ENCODE measurements at places on chromosomes 2 and 18. TPM values are rescaled to one million over a fixed set of nuclear protein-coding genes. Genes with fewer than 3 reads are reported as not detected.

GRCh38 chr2:221484761-221485502 lies 87.2 kb downstream of the EPHA4 start:
- H3K4me3 ChIP-seq, result no peak overlapping the region
- no peak overlapping the region for H3K27ac ChIP-seq
- no peaks in the 10 kb centered on the region for H3K4me1 ChIP-seq
- no peaks in the 10 kb centered on the region for H3K27me3 ChIP-seq
- DNase-seq, result no peak

GRCh38 chr18:50427896-50428295 lies 53.0 kb downstream of the SKA1 start:
- peaks cover 25% of the 10 kb centered on the region for H3K27me3 ChIP-seq
- H3K36me3 ChIP-seq, result no peaks in the 10 kb centered on the region
- no peaks in the 10 kb centered on the region for H3K4me1 ChIP-seq
- no peak for DNase-seq

DNA sequence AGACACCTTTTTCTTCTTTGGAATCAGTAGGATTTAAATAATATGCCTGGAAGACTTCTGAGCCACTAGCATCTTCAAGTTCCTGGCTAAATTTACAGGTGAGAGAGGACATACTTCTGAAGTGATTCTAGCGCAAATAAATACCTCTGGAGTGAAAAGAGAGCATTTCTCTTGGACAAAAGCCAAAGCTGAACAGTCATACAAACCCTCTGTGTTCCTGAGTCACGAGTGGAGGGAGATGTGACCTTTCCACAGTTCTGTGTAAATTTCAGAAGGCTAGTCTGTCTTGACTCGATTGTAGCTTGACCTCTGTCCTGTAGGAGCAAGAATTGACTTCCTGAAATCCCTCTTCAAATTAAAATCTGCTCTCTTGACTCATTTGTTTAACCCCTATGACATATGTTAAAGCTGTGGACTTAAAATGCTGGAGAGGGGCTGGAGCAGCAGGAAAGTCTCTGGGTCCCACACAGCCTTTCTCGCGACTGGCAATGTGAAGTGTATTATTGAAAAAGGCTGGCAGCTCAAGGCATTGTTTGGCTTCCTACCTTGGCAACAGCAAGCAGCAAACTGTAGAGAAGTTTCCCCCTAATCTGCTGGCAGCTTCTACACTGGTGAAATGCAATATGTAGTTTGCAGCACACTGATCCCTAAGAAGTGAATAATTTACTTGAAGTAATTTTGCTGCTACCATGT lies 79.6 kb upstream of the GCFC2 start:
- peaks cover 2% of the 10 kb centered on the region for H3K27me3 ChIP-seq
- no peak overlapping the region for H3K27ac ChIP-seq
- H3K4me3 ChIP-seq, result no peak overlapping the region
- H3K36me3 ChIP-seq, result no peaks in the 10 kb centered on the region
- no peak for DNase-seq

- no peaks in the 10 kb centered on the region for H3K4me1 ChIP-seq
- H3K27me3 ChIP-seq, result no peaks in the 10 kb centered on the region
- no peak for DNase-seq
- H3K4me3 ChIP-seq, result no peak overlapping the region
- no peak overlapping the region for H3K27ac ChIP-seq
- H3K36me3 ChIP-seq, result no peaks in the 10 kb centered on the region
These were observed 95.4 kb downstream of the MAP2 start for GRCh38 chr2:209519271-209519670.

GRCh38 chr2:26559044-26559405 lies 81.1 kb upstream of the OTOF start:
- DNase-seq, result no peak
- no peak overlapping the region for H3K4me3 ChIP-seq
- H3K27ac ChIP-seq, result no peak overlapping the region
- no peaks in the 10 kb centered on the region for H3K36me3 ChIP-seq
- peaks cover 6% of the 10 kb centered on the region for H3K4me1 ChIP-seq

GRCh38 chr2:28390241-28390745 lies 2.4 kb upstream of the FOSL2 start:
- H3K27me3 ChIP-seq, result peaks cover 2% of the 10 kb centered on the region
- peaks cover 2% of the 10 kb centered on the region for H3K36me3 ChIP-seq
- peak overlapping the region; percentile 96 for H3K27ac ChIP-seq

ANKAR gene
- 4.0 TPM for total RNA-seq

DNA sequence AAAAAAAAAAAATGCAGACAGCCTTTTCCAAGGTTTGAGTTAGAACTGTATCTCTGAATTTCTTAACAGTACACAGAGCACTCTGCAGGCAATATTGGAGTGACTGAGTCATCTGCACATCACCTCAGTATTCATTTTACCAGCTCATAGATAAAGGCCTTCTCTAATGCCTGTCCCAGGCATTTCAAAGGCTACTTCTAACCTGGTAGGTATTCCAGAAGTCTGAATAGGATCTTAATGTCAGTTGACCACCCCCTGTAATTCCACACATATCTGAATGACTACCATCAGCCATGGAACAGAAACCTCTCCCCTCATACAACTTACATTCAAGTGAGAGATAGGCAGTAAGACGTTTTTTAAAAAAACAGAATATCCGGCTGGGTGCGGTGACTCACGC lies 9.0 kb downstream of the METTL21A start:
- no peak overlapping the region for H3K27ac ChIP-seq
- no peak for DNase-seq
- H3K4me3 ChIP-seq, result no peak overlapping the region
- H3K36me3 ChIP-seq, result peaks cover 52% of the 10 kb centered on the region
- peaks cover 27% of the 10 kb centered on the region for H3K4me1 ChIP-seq

DNAJC5G gene
- not detected for total RNA-seq

PJVK gene
- total RNA-seq, result 2.2 TPM

- H3K27me3 ChIP-seq, result no peaks in the 10 kb centered on the region
- no peak overlapping the region for H3K27ac ChIP-seq
- no peak for DNase-seq
These were observed 148.5 kb downstream of the CAMKMT start for GRCh38 chr2:44510246-44510645.

- no peaks in the 10 kb centered on the region for H3K36me3 ChIP-seq
- H3K4me1 ChIP-seq, result no peaks in the 10 kb centered on the region
- H3K4me3 ChIP-seq, result no peak overlapping the region
- no peak for DNase-seq
These were observed 35.8 kb downstream of the HS1BP3 start for GRCh38 chr2:20615068-20615465.

DNA sequence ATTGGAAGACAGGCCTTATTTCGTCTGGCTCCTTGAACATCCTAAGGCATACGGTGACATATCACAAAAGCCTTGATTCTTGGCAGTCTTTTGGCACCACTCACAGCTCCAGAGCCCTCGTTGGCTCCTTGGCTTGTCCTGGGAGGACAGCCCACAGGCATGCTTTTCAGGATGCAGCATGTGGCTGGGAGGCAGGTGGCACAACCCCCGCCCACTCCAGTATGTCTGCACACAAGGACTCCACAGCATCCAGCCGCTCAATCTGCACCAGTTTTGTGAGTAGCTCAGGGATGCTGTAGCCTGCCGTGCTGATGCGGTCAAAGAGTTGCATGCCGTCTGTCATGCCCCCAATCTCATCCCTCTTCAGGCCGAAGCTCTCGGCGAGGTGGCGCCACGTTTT lies 92.3 kb downstream of the EDAR start:
- H3K27me3 ChIP-seq, result no peaks in the 10 kb centered on the region
- H3K27ac ChIP-seq, result no peak overlapping the region
- DNase-seq, result no peak
- peaks cover 9% of the 10 kb centered on the region for H3K36me3 ChIP-seq
- no peaks in the 10 kb centered on the region for H3K4me1 ChIP-seq
- no peak overlapping the region for H3K4me3 ChIP-seq

DNA sequence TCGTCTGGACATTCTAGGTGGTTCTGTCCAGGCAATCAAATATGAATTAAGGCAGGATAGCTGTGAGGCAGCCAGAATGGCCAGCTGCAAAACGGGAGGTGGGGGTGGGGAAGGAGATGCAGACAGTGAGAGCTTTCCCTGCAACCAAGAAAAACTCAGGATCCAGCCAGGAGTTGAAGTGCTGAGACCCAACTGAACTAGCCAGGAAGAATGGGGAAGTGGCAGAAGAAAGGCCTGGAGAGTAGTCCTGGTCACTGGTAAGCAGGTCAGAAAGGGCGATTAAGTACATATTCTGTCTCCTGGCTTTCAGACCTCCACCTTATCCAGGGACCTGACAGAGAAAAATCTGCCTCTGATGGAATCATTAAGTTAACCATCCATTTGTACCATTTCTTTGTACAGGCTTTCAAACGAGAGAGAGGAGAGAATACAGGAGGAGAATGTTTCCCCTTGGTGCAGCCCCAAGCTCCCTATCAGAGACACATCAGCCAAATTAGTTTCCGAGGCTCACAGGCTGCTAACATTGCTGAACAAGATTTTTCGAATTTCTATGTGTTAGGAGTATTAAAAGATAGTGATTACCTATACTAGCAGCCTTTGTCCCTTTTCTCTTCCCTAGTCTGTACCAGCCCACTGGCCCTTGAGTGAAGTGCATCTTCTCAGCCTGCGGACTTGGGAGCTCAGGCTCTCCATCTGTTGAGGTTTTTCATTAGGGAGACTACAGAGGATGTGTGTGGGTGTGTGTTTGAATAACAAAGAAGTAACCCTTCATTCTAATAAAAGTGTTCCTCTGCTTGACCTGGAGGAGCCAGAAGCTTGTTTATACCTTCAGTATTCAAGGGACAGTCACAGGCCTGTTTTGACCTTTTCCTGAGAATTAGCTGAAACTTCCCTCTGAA lies 12.5 kb upstream of the HOXD1 start:
- DNase-seq, result no peak
- peaks cover 3% of the 10 kb centered on the region for H3K36me3 ChIP-seq
- H3K27ac ChIP-seq, result no peak overlapping the region
- peaks cover 88% of the 10 kb centered on the region for H3K27me3 ChIP-seq

GRCh38 chr2:197235711-197236110 lies 74.9 kb downstream of the ANKRD44 start:
- no peak for DNase-seq
- peaks cover 52% of the 10 kb centered on the region for H3K36me3 ChIP-seq
- H3K27me3 ChIP-seq, result no peaks in the 10 kb centered on the region
- H3K4me1 ChIP-seq, result peaks cover 89% of the 10 kb centered on the region
- peak overlapping the region; percentile 81 for H3K27ac ChIP-seq

GRCh38 chr2:112814278-112814677 lies 22.3 kb downstream of the IL1B start:
- peaks cover 12% of the 10 kb centered on the region for H3K4me1 ChIP-seq
- H3K27ac ChIP-seq, result no peak overlapping the region
- no peak for DNase-seq
- no peaks in the 10 kb centered on the region for H3K36me3 ChIP-seq

DNA sequence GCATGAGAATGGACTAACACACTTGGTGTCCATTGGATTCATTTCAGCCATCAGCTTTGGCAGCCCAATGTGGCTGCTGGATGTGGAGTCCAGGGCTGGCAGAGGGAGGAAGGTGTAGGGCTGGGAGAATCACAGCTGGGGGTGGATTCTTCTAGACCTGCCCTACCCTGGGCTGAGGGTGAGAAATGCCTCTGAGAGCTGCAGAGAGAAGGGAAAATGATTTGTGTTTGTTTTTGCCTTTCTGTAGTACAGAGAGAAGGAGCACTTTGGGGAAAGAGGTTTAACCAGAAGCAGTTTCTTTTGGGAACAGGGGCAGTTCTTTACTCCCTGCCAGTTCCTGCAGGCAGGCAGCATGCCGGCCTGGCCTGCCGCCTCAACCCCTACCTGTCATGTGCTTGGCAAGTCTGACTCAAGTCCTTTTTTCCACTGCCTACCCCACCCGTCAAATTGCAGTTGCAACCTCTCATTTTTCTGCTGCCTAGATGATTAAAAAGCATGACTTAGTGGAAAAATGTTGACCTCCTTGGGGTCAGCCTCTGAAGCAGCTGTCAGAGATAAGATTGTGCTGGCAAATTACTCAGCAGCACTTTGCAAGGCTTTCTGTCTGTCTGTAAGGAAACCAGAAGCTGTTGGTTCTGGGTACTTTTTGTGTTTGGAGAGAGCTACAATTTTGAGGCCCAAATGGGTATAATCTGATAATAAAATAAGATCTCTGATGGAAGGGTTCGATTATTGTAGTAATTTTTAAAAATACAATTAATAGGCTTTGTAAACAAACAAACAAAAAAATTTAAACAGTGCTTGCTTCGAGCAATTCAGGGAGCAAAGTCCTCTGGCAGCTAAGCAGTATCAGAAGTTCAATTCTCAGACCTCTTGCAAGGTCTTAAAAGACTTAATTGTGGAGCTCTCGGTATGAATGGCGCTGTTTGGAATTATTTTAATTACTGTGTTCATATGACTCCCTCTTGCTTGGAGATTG lies 21.7 kb downstream of the LBH start:
- H3K4me1 ChIP-seq, result peaks cover 78% of the 10 kb centered on the region
- H3K27ac ChIP-seq, result peak overlapping the region; percentile 70
- no peak overlapping the region for H3K4me3 ChIP-seq

EPC2 gene
- 38.1 TPM for total RNA-seq

DNA sequence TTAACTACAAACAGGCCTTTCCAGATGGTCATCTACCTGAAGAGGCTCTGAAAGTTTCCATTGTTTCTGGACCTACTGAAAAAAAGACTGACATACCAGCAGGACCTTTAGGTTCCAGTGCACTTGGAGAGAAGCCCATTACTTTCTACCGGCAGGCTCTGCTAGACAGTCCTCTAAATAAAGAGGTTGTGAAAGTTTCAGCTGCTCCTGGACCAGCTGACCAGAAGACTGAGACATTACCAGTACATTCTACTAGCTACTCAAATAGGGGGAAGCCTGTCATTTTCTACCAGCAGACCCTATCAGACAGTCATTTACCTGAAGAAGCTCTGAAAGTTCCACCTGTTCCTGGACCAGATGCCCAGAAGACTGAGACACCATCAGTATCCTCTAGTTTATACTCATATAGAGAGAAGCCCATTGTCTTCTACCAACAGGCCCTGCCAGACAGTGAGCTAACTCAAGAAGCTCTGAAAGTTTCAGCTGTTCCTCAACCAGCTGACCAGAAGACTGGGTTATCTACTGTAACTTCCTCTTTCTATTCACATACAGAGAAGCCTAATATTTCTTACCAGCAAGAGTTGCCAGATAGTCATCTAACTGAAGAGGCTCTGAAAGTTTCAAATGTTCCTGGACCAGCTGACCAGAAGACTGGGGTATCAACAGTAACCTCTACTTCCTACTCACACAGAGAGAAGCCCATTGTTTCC lies 65.8 kb downstream of the ALMS1 start:
- H3K27me3 ChIP-seq, result no peaks in the 10 kb centered on the region
- no peaks in the 10 kb centered on the region for H3K4me1 ChIP-seq
- DNase-seq, result no peak
- H3K36me3 ChIP-seq, result peaks cover 24% of the 10 kb centered on the region
- H3K4me3 ChIP-seq, result no peak overlapping the region

GRCh38 chr2:53091183-53091582 lies 676.4 kb upstream of the CHAC2 start:
- no peak overlapping the region for H3K4me3 ChIP-seq
- no peak for DNase-seq
- H3K4me1 ChIP-seq, result no peaks in the 10 kb centered on the region

GRCh38 chr2:240645346-240645745 lies 20.1 kb downstream of the GPR35 start:
- H3K27ac ChIP-seq, result no peak overlapping the region
- no peaks in the 10 kb centered on the region for H3K36me3 ChIP-seq
- H3K4me1 ChIP-seq, result peaks cover 10% of the 10 kb centered on the region

LIMS3 gene
- not detected for total RNA-seq

ZNF638 gene
- total RNA-seq, result 101 TPM
